ENCODE measurements at places on chromosomes 12 and 14. TPM values are rescaled to one million over a fixed set of nuclear protein-coding genes. Genes with fewer than 3 reads are reported as not detected.

Gene HOXC11
- polyA plus RNA-seq: not detected

DNA sequence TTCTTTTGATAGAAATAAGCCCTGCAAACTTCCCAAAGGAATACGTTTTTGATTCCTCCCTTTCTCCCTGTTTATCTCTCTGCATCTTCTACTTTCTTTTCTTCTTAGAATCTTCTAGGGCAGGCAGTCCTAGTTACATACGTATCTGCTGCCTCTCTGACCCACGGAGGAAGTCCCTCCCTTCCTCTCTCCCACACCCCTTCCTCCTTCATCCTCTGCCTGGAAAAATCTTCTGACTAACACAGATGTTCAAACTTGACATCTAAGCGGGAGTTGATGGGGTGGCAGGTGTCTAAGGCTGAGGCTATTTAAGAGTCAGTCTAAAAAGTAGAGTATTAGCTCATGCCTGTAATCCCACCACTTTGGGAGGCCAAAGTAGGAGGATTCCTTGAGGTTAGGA, 88.6 kb downstream of the MAP1LC3B2 start:
- DNase-seq: no peak

GRCh38 chr14:47826809-47827208, 151.4 kb upstream of the MDGA2 start:
- no peak for DNase-seq

Gene ADAMTS20
- polyA plus RNA-seq: 0.34 TPM

DNA sequence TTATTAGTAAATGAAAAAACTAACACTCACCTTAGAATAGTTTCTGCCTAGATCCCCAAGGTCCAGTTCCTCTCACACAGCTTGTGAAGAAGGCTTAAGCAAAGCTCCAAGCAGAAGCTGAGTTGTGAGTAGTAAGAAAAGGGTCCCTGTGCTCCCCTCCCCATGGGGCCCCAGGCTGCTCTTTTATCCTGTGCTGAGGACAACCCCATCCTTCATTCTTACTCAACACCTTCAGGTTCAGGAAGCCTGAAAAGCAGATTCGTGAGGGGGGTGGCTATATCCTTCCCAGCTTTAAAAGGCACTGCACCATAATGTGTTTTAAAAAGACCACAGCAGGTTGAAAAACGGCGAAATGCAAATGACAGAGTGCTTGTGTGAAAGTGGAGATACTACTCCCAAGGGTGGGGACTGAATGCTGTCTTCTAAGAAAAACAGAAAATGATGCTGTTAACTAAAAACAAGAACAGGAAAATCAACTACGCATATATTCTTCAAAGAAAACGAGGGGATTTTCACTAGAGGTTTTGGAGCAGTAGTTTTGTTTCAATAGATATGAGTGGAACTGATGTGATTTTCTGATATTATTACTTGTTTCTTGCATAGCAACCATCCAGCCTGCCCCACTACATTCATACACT, 182.7 kb downstream of the KTN1 start:
- no peak for DNase-seq

DNA sequence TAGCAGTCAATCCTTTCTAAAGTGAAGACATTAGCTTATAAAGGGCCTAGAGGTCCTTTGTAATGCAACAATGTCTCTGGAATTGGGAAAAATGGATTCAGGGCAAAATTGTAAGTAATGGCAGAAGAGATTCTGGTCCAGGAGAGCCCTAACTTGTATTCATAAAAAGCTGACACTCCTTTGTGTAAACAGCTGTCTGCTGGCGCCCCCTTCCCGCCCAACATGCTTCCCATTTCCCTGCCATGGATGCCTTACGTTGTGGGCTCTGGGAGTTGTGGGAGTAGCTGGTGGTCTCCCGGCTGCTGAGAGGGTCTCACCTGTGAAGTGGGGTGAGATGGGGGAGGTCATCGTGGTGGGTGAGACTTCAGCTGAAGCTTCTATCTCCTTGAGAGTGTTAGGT, 2.3 kb downstream of the ACRBP start:
- peak; percentile 54 for DNase-seq

Gene PSME1
- 112 TPM for polyA plus RNA-seq

Gene HPD
- polyA plus RNA-seq: not detected

Gene A2M
- 334 TPM for polyA plus RNA-seq

Gene SIX6
- polyA plus RNA-seq: 0.08 TPM

DNA sequence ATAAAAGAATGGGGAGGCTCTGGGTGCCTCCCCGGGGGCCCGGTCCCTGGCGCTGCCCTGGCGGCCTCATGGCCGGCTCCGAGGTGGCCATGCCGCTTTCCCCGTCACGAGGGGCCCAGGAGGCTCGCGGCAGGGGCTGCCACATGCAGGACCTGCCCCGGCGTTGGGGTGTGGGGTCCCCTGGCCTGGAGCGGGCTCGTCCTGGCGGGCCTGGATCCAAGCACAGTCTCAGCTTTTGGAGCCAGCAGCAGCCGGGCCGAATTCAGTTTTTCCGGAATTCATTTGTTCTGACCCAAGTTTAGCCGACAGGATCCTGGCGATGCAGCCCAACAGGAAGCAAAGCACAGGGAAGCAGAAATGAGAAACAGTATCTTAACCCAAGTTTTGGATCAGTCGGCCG, 26.4 kb upstream of the AEBP2 start:
- peak; percentile 44 for DNase-seq

DNA sequence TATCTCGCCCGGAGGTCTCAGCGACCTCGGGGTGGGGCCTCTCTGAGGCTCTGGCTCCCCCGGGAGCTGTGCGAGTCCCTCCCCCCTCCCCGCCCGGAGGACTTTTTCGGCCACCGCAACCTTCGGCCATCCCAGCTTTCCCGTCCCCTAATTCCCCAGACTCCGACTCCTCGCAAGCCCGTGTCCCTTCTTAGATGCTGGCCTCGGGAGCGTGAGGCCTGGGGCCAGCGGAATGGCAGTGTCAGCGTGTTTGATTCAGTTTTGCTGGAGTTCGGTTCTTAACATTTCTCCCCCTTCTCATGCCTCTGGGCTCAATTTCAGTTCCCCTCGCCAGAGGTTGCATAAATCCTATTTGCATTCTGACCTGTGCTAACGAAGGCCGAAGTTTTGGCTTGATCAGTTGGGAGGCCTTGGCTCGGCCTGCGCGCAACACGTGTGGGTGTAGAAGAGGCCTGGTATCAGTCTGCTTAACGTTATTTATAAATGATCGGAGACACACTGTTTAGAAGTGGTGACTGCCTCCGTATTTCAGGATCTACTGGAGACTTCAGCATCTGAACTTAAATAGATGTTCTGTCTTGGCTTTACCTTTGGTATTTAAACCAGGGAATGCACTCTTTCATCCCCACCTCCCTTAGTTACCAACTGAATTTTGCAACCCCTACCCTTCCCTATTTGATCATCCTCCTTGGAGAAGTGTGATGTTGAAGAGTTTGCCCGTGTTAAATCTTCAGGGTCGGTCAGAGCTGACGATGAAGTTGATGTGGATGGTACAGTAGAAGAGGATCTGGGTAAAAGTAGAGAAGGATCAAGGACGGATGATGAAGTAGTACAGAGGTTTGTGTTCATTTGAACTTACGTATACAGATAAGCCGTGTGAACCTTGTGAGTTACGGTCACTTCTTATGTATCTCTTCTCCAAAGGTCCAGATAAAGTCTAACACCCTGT, 851 bp downstream of the HSP90B1 start:
- DNase-seq: peak; percentile 53

Gene PLEKHH1
- polyA plus RNA-seq: 10.0 TPM

- no peak for DNase-seq
Measured at GRCh38 chr12:128819293-128820144, 4.2 kb downstream of the SLC15A4 start.

Gene LBHD2
- polyA plus RNA-seq: not detected

Gene PDZRN4
- 2.8 TPM for polyA plus RNA-seq
